ENCODE measurements at places on chromosomes 5 and 9.

DNA sequence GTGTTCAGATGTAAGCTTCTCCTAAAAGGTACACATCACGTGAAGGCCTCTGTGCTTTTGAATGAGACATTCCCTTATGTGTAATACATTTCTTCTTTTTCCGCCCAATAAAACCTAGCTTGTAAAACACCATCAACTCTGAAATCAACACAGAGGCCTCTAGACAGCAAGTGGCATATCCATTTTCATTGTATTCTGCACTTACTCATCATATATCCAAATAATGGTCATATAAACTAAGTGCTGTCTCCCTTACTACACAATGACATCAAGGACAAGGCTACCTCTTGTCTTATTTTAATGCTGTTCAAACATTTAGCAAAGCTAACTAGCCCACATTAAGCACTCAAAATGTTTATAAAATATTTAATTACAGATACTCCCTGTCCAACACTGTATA, 108.5 kb downstream of the ELAVL2 start:
- no peak for DNase-seq

DNA sequence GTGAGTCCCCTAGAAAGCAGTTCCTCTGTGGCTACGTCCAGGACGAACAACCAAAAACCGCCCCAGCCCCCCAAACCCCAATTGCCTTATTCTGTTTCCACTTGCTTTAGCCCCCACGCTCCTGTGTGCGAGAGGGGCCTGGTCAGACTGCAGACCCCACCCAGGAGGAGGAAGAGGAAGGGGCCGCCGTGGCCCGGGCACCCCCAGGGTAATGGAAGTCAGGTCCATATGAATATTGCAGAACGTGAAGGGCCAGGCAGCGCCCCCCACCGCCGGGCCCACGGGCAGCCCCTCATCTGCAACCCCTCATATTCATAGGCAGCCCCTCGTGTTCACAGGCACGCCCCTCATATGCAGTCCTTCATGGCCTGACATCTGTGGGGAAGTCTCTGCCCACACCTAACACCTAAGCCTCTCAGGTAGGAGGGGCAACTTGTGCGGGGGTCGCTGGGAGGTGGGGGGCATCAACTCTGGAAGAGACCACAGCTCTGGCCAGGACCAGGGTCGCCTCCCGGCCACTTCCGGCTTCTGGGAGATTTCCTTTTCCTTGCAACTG, 37.7 kb upstream of the PLEKHG4B start:
- no peak for DNase-seq

DNA sequence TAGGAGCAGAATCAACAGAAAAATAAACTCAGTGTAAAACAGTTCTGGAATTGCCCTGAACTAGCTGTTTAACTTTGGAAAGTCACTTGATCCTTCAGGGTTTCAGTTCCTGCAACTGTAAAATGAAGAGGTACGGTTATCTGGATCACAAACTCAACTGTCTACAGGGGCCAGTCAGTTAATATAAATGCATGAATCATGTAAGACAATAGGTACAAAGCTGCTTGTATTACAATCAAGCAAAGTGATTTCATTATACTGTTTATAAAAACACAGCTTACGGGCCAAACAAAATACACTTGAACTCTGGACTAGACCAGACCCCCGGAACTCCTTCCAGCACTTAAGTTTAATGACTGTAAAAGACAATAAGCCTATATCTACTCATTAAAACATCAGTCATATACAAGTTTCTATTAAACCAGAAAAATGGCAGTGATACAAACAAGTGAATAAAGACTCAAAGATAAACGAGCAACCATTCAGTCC, 73.0 kb downstream of the MRPS27 start:
- no peak for DNase-seq

DNA sequence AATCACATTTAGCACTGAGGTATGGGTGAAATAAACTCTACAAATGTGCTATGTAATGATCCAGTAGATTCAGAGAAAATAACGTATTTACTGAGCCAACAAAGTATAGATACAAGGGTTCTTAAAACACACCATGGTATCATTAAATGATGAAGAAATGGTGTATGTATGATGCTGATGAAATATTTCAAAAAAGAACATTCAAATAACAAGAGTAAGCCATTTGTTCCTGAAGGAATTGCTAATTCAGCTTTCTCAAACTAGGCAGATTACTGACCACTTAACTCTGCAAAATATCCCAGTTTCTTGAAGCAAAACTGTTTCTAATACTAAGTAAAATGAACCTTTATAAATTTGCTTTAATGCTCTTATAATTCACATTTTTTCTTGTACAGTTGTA, 97.6 kb upstream of the IFNE start:
- no peak for DNase-seq

Data from CD4-positive, alpha-beta T cell treated with Interleukin-17A for 4 hours (primary cell).